ENCODE measurements at places on chromosomes 7 and 10.
A peak's percentile ranks its signal among the peaks of the same experiment; 100 is the strongest.

DNA sequence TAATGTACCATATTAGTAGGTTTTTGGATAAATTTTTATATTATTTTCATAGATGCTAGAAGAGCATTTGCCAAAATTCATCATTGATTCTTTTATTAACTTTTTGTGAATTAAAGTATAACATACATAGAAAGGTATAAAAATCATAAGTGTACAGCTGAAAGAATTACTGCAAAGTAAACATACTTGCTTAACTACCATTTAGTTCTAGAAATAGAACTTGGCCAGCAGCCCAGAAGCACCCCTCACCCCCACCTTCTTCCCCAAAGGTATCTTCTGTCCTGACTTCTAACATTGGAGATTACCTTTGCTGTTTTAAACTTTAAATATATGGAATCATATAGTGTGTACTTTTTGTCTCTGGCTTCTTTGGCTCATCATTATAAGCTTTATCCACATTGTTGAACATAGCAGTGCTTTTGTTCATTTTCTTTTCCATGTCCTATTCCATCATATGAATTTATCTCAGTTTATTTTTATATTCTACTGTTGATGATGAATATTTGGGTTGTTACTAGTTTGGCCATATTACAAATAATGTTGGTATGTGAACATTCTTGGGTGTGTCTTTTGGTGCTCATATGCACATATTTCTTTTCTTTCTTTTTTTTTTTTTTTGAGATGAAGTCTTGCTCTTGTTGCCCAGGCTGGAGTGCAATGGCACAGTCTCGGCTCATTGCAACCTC, 142.8 kb downstream of the ADK start:
- no peak for DNase-seq

- no peak for DNase-seq
Measured at GRCh38 chr7:118075936-118076335, 108.0 kb upstream of the LSM8 start.

GRCh38 chr10:49778197-49778596, 16.1 kb upstream of the OGDHL start:
- no peak for DNase-seq

- DNase-seq, result no peak
Measured at GRCh38 chr7:142443216-142444010, 185.6 kb upstream of the PRSS58 start.

GRCh38 chr7:99559175-99559915, 903 bp downstream of the ZNF655 start:
- DNase-seq, result no peak

- no peak for DNase-seq
Measured at GRCh38 chr10:636016-636730, 53.3 kb downstream of the DIP2C start.

- DNase-seq, result no peak
Measured at GRCh38 chr7:111532625-111533024, 29.7 kb downstream of the IMMP2L start.

DNA sequence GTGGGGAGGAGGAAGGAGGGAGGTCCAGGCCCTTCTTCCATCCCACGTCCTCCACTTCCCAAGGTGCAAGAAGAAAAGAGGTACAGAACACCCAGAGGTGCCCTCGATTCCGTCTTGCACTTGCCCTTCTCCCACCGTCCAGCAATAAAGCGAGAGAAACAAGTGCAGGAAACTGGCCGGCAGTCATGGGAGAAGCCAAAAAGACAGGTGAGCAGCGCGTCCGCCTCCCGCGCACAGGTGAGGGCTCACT, 1.3 kb downstream of the C10orf95 start:
- DNase-seq, result no peak

- no peak for DNase-seq
Measured at GRCh38 chr10:12777840-12778585, 223.5 kb downstream of the CCDC3 start.

DNA sequence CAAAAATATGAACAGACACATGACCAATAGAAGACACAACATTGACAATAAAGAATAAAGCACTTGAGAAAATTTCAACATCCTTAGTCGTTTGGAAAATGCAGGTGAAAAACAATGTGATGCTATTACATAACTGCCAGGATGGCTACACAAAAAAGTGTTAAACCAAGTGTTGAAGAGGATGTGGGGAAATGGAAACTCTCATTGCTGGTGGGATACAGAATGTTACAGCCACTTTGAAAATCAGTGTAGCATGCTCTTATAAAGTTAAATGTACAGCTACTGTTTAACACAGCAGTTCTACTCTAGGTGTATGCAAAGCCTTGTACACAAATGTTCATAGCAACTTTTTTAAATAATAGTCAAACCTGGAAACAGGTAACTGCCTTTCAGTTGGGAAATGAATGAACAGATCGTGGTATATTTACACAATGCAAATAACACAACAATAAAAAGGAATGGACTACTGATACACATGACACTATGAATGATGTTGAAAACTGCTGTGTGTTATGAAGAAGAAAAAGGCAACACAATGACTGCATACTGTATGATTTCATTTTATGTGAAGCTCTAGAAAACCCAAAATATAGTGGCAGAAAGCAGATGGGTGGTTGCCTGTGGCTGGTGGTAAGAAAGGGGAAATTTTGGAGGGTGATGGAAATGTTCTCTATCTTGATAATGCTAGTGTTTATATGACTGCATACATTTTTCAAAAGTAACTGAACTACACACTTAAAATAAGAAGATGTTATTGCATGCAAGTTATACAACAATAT, 102.2 kb upstream of the VIPR2 start:
- no peak for DNase-seq

DNA sequence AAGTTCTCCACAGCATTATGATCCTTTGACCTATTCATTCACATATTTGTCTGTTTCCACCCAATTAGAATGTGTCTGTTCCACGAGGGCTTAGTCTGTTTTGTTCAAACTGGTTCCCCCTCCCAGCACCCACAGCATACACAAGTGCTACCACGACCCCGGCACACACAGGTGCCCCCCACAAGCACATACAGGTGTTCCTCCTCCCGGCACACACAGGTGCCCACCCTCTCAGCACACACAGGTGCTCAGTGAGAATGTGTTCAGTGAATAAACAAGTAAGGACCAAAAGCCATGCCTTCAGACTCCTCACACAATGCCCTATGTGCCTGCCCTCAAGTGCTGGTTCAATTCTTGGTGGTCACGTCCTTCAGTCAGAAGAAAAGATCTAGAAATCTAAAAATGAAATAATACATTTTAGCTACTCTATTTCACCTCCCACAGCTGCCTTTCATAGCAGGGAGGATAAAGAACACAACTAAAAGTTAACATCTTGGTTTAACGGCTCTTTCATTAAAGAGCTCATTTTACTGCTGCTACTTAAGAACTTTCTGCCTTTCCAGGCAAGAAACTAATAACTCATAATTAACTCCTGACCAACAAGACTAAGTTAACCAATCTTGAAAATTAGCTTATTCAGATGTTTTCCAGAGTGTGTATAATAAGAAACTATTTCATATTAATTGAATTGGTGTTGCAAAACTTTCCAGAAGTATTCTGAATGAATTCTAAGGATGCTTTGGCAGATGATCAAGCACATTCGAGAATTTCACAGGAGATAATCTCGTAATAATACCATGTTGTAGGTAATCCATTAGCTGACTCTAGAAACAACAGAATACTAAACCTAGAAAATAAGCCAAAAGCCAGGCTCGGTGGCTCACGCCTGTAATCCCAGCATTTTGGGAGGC, 2.3 kb downstream of the DNMBP start:
- DNase-seq, result peak; percentile 30

GRCh38 chr10:94412449-94412848, 10.1 kb downstream of the TBC1D12 start:
- DNase-seq, result no peak

DNA sequence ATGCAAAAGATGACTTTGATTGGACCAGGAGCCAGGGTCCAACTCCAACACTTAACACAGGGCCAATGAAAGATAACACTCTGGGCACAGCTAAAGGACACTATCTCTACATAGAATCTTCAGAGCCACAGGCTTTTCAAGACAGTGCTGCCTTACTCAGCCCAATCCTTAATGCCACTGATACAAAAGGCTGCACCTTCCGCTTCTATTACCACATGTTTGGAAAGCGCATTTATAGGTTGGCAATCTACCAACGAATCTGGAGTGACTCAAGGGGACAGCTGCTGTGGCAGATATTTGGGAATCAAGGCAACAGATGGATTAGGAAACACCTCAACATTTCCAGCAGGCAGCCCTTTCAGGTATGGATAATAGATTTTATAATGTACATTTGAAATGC, 160.7 kb downstream of the MALRD1 start:
- DNase-seq, result no peak

GRCh38 chr7:91655656-91656055, 224.8 kb downstream of the MTERF1 start:
- DNase-seq, result no peak

DNA sequence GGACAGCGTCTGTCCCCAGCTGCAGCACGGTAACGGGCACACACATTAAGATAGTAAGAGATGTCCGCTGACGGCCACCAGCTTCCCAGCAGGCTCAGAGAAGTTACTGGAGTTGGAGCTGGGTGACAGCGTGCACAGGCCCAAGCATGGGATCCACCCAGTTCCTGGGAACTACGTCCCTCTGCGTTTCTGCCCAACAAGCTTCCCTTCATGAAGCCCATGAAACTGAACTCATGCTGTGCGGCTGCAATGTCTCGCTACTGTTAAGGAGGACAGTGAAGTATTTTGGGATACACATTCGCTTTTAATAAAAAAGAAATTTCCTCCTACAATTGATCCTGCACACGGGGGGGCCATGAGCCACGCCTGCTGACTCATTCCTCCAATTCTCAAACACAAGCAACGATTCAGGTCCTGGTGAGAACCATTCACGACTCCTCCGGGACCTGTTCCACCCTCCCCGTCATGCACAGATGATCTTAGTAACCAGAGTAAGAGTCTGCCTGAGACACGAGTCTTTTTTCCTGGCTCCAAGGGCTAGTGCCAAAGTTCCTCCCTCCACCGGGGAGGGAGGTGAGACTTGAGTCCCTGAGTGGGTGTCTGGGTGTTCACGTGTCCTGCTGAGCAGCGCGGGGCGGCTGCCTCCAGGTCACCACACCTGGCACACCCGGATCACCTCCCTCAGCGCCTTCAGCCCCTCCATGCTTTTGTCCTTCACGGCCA, 2.6 kb downstream of the PSMG3 start:
- no peak for DNase-seq

DNA sequence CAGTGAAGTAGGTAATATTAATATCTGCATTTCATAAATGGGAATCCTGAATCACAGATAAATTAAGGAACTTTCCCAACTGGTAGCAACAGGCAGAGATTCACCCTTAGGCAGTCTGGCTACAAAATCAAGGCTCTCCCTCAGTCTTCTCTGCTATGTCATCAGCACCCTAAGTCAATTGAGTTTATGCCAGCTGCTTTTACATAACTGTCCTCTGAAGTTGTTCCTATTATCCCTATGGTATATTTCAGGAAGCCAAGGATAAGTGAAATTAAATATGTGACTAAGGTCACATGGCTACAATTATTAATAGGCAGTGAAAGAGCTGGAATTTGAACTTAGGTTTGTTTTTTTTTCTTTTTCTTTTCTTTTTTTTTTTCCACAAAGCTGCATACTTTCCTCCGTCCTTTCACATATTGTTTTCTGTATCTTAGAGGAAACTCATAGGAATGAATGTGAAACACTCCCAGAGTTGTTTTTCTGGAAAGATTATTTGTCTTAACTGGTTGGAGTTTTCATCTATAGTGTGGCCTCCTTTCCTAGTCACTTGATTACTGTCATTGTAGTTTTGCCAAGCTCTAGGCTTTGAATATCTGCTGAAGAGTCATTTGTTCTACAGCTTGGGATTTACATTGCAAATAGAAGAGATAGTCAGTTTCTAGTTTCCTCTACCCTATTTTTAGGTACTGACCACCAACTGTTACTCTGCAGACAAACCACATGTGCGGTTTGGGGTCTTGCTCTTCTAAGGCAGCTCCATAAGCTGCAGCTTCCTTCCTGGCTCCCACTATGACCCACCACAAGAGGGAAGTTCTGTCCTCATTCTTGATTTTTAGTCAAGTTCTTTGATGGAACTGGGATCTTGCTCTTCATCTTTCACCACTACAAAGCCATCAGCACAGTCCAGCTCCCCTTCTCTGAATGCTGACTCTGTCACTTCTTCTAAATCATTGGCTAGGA, 338.0 kb upstream of the KIAA1217 start:
- no peak for DNase-seq

DNA sequence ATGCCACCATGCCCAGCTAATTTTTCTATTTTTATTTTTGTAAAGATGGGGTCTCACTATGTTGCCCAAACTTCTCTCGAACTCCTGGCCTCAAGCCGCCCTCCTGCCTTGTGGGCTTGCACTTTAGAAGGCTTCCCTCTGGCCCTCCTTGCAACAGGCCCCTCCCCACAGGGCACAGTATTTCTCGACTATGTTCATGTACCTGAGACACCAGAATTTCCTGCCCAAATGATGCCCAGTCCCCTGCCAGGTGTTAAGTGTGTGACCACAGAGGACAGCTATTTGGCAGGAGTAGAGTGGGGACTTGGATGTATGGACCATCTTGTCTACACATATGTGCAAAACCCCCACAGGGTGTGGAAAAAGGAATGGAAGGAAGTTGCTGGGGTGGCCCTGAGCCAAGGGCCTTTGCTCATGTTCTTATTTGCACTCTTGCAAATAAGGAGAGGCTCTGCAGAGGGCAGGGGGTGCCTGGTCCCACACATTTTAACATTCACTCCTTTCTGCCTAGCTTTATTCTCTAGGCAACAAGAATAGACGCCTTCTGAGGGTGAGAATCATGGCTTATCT, 168.4 kb upstream of the PODXL start:
- no peak for DNase-seq

GRCh38 chr7:141712603-141713255, 4.6 kb downstream of the WEE2 start:
- no peak for DNase-seq

GRCh38 chr10:70954381-70955176, 66.2 kb upstream of the PCBD1 start:
- DNase-seq, result no peak

DNA sequence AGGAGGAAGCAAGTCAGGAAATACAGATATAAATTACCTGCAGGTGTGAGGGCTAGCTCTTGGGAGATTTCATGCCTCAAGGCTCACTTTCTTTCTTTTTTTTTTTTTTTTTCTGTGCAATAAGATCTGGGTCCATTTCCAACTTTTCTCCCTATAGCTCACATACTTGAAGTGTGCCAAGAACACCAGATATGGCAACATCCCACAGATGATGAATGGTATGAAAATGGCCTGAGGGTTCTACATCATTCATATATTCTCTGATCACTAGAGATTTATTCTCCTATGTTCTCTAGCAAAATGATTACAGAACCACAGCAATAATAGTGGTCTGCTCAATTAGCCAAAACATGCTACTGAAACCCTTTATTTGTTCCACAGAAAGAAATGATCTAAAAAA, 117.2 kb downstream of the LRRTM3 start:
- DNase-seq, result no peak

DNA sequence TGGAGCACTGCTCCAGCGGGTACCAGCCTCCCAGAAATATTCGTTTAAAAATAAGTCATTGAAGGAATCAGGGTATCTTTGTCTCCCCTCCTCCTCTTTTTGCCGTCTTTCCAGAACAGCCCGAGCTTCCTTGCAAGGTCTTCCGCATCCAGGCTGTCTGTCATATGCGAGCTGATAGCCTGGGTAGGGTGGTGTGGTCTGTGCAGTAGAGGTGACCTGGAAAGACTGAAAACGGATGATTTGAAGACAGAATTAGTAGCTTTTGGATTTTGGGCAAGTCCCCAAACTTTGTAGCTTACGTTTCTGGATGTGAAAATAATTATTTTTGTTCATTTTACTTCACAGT, 480 bp downstream of the VPS50 start:
- DNase-seq, result no peak
